A549 treated with Mapracorat at 1 μM for 4 hours (cell line): ENCODE measurements at places on chromosomes 6 and 20. TPM values are rescaled to one million over a fixed set of nuclear protein-coding genes. Genes with fewer than 3 reads are reported as not detected.

The HLA-DQB2 gene
- total RNA-seq, result not detected in 5 replicates

The TNXB gene
- total RNA-seq, result 0.32 to 0.76 TPM (median 0.50 TPM) in 5 replicates

The OR2J3 gene
- total RNA-seq, result not detected in 5 replicates

The PNLDC1 gene
- 0.10 TPM in 1 of 5 replicates, not detected in the others for total RNA-seq

The FGD2 gene
- total RNA-seq, result 0.04 to 0.08 TPM in 2 of 5 replicates, not detected in the others

The BACH2 gene
- 0.42 to 0.91 TPM (median 0.63 TPM) in 5 replicates for total RNA-seq
